ENCODE measurements at places on chromosomes 11 and 22.

GRCh38 chr11:60197442-60197841 lies 14.6 kb upstream of the MS4A6A start:
- no peak for DNase-seq

DNA sequence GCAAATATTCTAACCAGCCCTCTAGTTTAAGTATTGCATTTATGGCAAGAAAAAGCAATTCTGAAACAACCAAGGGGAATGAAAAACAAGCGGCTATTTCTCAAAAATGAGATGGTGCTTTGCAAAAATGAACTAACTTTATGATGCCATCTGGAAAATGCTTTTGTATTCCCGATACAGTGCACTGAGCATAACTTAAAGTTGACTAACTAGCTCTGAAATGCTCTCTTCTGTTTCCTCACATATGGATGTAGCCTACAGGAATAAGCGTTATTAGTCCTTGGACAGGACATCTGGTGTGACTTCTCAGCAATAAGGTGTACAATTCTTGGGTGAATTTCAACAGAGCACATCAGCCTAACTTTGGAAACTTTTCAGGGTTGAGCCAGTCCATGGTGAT lies 228.2 kb upstream of the DDI1 start:
- DNase-seq, result no peak

- DNase-seq, result no peak
Measured at GRCh38 chr11:120217526-120217925, 6.7 kb downstream of the OAF start.

DNA sequence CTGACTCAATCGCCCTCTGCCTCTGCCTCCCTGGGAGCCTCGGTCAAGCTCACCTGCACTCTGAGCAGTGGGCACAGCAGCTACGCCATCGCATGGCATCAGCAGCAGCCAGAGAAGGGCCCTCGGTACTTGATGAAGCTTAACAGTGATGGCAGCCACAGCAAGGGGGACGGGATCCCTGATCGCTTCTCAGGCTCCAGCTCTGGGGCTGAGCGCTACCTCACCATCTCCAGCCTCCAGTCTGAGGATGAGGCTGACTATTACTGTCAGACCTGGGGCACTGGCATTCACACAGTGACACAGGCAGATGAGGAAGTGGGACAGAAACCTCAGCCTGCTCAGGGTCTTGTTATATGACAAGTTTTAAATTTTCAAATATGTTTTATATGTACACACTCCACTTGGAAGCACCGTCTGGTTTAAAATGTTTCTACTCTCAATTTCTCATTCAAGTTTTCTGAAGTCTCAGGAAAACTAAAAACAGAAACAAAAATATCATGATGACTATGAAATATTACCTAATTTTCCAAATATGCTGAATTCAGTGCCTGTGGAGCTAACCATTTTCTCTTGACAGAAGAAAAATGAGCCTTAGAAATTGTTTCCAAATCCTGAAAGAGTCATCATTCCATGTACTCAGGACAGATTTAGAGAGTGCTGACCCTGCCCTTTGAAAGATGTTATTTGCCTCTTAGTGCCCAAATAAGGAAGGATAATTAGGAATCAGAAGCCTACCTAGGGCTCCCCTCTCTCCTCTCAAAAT lies 48.8 kb upstream of the TOP3B start:
- DNase-seq, result no peak

GRCh38 chr22:36757668-36758211 lies 18.2 kb downstream of the IFT27 start:
- DNase-seq, result peak; percentile 52

DNA sequence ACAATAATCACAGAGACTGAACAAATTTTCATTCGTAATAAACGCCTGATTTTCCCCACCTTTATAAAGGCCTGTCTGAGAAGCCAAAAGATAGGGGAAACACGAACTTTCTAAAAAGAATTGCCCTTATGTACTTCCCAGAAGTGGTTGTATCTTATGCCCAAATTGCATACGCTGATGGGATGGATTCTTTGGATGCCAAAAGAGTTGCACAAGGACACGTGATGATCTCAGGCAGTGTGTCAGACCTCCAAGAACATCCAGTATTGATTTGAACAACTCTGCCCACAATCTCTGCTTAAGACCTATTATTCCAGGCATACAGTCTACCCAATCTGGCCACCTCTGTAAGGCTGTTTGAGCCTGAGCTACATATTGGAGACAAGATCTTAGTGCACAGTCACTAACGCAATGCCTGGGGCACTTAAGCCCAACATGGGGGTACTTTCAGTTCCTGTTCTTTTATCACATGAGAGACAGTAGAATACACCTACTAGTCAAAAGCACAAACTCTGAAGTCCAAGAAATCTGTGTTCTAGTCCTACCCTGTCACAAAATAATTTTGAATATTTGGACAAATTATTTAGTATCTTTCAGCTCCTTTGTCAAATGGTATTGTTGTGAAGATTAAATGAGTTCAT lies 38.9 kb downstream of the OR10A6 start:
- DNase-seq, result no peak

GRCh38 chr11:74682731-74683278 lies 48.4 kb downstream of the CHRDL2 start:
- DNase-seq, result no peak

GRCh38 chr11:134026655-134027343 lies 42.1 kb upstream of the JAM3 start:
- peak; percentile 50 for DNase-seq

DNA sequence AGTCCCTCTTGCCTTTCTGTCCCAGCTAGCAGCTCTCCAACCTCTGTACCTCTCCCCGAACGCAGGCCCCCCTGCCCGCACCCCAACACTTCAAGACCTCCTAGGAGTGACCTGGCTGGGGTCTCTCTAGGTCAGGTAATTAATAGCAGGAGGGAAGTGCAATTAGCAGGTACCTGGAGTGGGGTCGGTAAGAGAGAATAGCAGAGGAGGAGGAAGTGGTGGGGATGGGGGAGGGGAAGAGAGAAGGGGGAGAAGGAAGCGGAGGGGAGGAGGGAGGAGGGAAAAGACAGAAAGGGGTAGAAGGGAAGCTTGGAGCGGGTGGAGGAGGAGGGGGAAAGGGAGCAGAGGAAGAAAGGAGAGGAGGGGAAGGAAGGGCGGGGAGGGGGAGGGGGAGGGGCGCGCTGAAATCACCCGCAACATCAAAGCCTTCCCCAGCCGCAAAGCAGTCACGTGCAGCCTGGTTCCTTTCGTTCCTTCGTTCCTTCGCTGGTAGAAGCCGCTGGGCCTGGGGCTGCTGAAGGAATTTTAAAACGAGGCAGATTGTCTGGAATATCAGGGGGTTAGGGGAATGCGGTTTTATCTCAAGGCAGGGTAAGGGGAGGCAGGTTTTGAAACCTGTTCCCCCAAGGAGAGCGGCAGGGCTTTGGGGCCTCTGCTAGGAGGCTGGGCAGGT lies 29.3 kb upstream of the TCF20 start:
- no peak for DNase-seq

DNA sequence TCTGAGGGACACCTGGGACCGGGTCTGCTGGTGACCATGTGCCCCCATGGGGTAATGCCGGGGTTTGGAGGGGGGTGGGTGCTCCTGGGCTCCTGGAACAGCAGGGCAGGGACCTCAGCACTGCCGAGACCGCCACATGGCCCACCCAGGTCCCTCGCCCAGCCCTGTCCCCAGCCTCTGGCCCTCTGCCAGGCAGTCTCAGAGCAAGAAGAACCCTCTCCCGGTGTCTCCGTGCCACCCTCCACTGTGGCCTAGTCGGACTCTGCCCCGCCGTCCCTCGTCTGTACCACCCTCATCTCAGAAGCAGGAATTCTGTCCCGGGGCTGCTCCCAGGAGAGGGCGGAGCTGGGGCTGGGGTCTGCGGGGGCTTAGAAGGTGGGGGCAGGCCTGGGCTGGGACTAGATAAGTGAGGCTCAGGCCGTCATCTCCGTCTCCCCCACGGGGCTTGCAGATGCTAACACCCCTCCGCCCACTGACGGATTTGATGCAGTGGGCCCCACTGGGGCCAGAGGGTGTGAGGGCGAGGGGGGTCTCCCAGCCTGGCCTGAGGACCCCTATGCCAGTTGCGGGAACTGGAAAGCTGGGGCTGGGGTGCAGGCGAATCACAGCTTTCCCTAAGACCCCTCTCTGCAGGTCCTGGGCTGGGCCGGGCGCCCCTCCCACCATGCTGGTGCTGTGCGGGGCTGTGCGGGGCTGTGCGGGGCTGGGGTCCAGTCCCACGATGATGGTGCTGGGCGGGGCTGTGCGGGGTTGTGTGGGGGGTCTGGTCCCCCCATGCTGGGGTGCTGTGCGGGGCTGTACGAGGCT lies 1.1 kb downstream of the MUC5AC start:
- peak; percentile 8 for DNase-seq
